ENCODE measurements at places on chromosomes 5 and 9.

DNA sequence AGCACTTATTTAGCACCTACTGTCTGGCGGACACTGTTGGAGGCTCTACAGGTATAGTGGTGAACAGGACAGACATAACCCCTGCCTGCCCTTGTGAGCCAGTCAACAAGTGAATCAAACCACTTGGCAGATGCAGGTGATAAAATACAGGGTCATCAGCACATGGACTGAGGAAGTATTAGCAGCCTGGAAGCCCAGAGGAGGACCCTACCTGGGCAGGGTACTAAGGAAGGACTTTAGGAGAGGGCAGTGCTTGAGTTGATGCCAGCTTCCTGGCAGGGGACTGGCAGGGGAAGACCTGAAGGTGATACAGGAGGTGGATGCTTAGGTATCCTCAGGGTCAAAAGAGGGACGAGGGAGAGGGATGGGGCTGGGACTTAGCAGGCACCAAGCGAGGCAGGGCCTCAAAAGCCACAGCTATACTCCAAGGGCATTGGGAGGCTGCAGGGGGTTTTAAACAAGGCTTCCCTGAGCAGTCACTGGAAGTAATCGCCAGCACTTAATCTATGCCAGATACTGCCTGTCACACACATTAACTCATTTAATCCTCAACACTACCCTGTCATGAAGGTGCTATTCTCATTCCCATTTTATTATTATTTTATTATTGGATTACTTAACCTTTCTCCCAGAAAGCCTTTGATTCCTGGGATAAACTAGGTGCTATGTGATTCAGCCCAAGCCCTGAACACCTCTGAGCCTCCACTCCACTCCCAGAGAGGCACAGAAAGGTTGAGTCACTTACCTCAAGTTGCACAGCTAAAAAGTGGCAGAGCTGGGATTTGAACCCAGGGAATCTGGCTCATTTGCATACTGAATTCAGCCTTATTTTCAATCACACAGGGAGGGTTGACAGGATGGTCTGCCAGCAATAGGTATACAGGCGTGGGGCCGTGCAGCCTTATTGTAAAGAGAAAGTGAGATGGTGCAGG lies 63.8 kb upstream of the ORM1 start:
- no peak for DNase-seq

DNA sequence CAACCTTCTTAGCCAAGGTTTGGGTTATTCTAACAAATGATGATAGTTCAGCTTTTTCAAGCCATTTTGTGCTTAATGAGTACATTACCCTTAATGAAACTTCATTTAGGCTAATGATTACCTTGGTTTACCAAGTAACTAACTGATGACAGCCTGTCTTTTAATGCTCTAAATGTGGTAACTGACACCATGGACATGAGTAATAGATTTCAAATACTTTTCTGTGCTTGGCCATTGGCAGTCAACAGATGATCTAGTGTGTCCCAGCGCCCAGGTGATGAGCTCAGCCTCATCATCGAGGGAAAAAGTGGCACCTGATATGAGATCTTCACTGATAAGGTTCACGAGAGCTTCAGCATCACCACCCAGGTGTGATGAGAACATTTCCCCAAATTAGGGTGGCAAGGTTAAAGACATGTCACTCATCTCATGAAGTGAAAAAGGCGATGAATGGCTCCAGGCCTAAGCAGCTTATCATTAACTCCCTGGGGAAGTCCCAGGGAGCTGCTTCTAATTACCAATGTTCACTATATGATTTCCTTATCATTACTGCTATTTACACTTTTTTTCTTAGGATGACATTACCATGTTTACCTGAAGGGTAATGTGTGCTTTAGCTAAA lies 296.0 kb downstream of the SPOCK1 start:
- DNase-seq: no peak

- no peak for DNase-seq
Observed at GRCh38 chr9:135566552-135566951, 5.0 kb downstream of the PAEP start.

GRCh38 chr9:14779566-14780022 lies 57.1 kb upstream of the CER1 start:
- no peak for DNase-seq

DNA sequence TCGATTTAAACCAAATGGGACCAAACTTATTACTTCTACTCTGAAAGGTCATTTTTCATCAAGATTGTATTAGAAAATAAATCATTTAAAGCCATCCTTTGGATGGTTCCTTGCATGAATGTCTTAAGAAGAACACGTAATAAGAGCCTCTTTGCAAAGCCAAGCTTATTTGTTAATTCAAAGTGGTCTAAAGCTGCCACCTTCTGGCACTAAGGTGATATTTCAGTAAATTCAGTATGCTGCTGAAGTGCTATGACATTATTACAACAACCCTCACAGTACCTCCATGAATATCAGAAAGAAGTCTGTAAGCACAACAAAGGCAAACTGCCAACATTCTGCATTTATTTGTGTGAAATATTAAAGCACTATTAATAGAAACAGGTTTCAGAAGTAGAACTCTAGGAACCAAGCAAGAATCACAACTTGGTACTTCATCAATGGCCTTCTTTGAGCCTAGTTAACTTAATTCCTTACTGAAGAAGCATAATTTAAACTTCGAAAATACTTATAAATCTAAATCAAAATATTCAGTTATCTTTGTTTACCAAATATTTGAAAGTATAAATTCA lies 53.1 kb upstream of the TYRP1 start:
- DNase-seq: peak; percentile 1

DNA sequence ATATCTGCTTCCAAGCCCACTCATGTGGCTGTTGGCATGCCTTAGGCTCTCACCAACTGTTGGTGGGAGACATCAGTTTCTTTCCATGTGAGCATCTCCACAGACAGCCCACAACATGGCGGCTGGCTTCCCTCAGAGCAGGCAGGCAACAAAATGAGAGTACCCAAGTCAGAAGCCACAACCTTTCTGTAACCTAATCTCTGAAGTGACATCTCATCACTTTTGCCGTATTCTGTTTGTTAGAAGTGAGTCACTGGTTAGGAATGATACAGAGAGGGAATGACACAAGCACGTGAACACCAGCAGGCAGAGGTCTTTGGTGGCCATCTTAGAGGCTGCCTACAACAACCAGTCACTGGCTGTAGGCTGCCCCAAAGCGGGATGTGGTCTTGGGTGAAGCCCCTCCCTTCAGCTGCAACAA lies 88.6 kb upstream of the RASGRF2 start:
- no peak for DNase-seq

GRCh38 chr5:117945258-117945657 lies 1043.1 kb downstream of the DTWD2 start:
- DNase-seq: no peak

GRCh38 chr9:14058325-14058688 lies 255.6 kb downstream of the NFIB start:
- no peak for DNase-seq

GRCh38 chr9:35500130-35500748 lies 10.3 kb downstream of the RUSC2 start:
- DNase-seq: no peak

DNA sequence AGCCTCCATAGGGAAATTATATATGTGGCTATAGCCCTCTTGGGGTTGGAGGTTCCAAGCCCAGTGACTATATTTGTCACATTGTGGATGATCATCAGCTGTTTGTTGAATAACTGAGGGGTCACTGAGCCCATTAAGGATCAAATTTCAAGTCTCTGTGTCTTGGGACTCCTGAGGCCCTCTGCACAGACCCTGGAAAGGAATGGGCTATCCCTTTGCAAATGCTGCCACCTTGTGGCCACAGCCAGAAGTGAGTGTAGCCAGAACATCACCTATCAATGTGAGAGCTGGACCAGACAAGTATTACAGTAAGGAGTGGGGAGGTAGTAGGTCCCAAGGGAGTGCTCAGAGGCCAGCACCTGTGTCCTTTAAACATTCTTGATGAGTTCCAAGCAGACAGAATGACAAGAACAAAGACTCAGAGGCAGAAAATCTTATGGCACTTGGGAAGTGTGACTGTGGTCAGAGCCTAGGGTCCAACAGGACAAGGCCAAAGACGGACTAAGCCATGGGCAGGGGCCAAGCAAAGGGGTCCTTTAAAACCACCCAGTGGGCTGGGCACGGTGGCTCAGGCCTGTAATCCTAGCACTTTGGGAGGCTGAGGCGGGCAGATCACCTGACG lies 8.2 kb downstream of the RPP25L start:
- no peak for DNase-seq

- no peak for DNase-seq
Observed at GRCh38 chr5:78627175-78627574, 21.4 kb downstream of the LHFPL2 start.

GRCh38 chr9:83062651-83063527 lies at the start of gene RASEF:
Gene RASEF (minus strand): TSS chr9:83063142. CDS start chr9:83062867, 275 bp downstream.
- DNase-seq: no peak

- no peak for DNase-seq
Observed at GRCh38 chr9:30065888-30066287, 2318.6 kb upstream of the ACO1 start.

GRCh38 chr5:172630482-172630881 lies 10.6 kb upstream of the NEURL1B start:
- DNase-seq: no peak

DNA sequence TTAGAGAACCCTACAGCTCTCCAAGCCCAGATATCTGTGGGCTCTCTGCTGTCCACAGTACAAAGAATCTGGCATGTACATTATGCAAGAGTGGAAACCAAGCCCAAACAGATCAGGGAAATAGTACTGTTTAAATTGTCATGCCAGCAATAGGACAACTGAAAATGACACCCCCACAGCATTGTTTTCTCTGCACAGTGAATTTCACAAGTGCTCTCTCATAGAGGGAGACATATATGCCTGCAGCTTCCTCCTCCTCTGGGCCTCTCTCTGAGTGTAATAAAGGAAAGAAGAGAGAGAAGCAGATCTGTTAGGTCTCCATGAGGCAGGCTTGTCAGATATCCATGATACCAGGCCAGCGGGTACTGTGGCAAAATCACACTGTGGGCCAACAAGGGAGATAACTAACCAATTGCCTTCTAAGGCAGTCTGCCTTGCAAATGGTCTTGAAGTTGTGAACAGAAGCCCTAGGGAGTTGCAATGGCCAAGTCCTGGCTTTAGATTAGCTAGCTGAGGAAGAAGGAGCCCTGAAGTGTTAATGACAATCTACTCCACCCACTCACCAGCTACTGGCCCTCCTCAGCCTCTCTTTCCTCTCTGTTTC lies 54.4 kb upstream of the JMY start:
- no peak for DNase-seq

GRCh38 chr9:130043654-130044623 lies 950 bp upstream of the FNBP1 start:
- no peak for DNase-seq

GRCh38 chr5:45795458-45795857 lies 99.3 kb upstream of the HCN1 start:
- no peak for DNase-seq

DNA sequence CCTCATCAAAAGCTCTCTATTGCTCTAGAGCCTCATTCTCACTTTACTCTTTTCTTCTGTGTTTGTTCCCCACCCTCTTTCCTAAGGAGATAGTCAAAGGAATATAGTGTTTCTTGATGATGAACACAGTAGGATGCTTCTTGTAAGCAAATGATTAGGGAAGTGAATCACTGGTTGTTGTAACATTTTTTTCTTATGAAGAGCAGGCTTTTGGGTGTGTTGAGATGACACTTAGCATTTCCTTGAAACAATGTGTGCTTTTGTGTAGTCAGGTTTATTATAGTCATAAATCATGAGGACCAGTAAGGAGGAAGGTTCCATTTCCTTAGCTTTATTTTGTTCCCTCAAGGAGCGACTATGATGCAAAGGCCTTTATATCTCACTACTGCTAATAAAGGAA lies 1991.3 kb upstream of the C9orf72 start:
- DNase-seq: no peak

DNA sequence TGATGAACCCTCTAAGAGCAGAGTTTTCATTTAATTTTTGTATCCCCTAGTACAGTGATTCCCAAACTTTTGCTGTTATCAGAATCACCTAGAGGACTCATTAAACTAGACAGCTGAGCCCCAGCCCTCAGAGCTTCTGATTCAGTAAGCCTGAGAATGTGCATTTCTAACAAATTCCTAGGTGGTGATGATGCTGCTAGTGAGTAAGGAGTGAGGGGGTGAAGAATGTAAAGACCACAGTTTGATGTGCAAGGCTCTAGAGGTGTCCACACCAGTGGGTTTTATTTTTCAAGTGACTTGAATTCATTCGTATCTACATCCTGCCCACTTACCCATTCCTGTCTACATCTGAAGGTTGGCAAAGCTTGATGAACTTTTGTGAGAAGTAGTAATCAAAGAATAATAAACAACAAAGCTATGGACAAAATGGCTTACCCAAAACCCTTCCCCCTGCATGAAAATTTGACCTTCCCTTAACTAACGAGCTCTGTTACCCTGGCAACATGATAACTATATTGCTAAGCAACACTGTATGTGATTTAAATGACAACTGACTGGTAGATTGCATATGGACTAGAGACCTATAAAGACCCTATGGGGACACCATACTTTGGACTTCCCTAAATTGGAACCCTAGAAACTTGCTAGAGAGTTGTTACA lies 35.2 kb downstream of the DTWD2 start:
- no peak for DNase-seq

DNA sequence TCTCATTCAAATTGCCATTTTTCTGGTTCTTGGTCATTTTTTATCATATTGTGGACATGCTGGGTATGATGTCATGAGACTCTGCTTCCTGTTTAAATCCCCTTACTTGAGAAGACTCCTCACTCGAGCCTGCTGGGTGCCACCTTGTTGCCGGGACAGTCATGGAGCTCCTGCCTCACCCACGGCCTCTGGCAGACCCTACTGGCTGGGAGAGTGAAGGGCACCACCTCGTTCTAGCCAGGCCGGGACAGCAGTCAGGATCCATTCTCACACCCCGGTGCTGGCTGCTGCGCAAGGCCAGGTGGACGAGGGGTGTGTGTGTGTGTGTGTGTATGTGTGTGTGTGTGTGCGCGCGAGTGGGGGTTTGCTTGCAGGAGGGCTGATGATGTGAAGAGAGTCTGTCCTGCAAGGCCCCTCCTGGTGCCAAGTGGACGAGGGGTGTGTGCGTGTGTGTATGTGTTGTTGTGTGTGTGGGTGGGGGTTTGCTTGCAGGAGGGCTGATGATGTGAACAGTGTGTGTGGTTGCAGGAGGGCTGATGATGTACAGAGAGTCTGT lies 4.4 kb downstream of the CEP72 start:
- no peak for DNase-seq

- no peak for DNase-seq
Observed at GRCh38 chr5:171388816-171389168, 1.1 kb downstream of the NPM1 start.

DNA sequence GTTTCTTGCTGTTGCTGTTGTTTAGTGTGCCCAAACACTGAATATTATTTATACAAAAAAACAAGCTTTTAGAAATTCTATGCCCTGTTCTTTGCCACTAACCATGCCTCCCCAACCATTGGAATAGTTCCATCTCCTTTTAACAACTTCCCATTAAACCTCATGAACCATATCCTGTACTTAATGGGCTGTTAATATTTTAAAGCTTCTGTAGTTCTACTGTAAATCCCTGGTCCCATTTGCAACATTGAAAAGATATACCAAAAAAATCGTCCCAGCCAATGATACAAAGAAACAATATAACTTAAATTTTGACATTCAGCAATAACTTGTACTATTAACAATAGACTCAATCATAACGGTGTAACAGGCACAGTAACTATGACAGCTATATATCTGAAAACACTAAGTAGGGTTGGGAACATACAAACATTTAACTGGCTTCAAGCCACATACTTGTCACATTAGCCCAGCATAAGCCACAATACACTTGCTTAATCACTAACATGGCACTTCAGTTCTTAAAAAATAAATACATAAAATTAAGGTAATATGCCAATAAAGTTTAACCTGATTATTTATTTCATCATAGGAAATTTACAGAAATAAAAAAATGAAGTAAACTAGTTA lies 86.1 kb downstream of the ADAMTS6 start:
- no peak for DNase-seq

All from BJ (cell line).